ENCODE measurements at places on chromosomes 5 and 9.

DNA sequence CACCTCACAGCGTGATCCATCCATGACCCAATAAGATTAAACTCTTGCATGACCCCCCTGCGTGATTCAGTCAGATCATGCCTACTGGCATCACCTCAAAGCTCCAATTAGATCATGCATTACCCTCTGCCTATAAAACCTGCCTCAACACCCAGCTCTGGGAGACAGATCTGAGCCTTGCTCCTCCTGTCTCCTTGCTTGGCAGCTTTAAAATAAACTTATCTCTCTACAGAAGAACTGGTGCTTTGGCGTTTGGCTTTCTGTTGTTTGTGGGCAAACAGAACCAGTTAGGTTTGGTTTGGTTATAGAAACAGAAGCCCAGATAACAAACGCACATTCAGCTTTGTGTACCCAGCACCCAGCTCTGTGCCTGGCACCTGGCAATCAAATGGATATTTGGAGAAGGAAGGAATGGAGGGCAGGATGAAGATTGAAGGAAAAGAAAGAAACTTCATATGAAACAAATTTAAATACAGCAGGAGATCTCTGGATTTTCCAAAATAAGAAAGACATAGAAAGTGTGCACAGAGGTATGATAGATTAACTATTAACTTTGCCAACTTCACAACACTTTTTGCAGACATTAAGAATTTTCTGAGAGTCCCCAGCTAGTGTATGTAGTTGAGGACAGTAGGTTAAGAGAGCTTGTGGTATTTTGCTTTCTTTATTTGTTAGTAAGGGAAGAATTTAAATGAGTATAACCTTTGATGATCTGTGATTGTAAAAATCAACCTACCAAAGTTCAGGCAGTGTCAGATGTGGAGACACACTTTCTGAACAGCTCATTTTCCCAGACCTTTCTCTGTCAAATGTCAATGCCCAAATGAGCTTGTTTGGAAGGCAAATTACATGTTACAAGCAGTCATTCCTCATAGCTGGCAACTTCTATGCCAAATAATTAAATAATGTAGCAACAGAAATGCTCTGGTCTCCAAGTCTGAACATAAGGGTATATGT, 102.1 kb upstream of the ASTN2 start:
- no peak for DNase-seq

DNA sequence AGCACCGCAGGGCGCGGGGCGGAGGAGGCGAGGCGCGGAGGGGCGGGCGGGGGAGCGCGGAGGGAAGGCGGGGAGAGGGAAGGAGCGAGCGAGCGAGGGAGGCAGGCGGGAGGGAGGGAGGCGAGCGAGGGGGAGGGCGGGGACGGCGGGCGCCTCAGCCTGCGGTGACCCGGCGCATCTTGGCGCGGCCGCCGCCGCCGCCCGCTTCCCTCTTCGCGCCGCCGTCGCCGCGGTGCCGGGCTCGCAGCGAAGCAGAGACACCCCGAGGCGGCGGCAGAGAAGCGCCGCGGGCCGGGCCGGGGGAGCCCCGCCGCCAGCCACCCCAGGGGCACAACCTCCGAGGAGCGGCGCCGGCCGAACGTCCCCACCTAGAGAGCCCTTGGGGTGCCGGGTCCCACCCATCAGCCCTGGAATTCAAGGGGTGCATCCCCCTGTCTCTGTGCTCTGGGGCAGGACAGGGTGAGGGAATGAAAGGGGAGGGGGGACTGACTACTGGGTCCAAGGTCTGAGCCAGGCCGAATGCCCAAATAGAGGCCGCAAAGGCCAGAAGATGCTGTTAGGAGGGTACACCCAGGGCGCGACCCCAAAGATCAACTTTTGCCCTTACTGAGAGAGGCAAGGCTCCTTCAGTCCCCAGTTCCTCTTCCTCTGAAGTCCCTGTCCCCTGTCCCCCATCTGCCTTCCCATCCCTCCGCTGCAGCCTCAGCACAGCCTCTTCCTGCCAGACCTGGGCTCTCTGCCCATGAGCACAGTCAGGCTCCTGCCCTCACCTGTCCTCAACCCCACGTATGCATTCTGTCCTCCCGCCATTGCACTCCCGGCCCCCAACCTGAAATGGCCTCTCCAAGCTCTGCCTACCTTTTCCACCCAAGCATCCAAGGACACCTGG, at the start of gene ADAMTS2:
TSS of gene ADAMTS2 (minus strand) at position 29 of the 889 bp plus-strand sequence. CDS start 133 bp downstream, outside the sequence.
- DNase-seq: no peak

GRCh38 chr5:174721530-174722432, 2.6 kb upstream of the MSX2 start:
- no peak for DNase-seq

GRCh38 chr5:148988328-148988727, 74.5 kb downstream of the SH3TC2 start:
- DNase-seq: no peak

GRCh38 chr9:137715321-137715720, 96.5 kb downstream of the EHMT1 start:
- no peak for DNase-seq

DNA sequence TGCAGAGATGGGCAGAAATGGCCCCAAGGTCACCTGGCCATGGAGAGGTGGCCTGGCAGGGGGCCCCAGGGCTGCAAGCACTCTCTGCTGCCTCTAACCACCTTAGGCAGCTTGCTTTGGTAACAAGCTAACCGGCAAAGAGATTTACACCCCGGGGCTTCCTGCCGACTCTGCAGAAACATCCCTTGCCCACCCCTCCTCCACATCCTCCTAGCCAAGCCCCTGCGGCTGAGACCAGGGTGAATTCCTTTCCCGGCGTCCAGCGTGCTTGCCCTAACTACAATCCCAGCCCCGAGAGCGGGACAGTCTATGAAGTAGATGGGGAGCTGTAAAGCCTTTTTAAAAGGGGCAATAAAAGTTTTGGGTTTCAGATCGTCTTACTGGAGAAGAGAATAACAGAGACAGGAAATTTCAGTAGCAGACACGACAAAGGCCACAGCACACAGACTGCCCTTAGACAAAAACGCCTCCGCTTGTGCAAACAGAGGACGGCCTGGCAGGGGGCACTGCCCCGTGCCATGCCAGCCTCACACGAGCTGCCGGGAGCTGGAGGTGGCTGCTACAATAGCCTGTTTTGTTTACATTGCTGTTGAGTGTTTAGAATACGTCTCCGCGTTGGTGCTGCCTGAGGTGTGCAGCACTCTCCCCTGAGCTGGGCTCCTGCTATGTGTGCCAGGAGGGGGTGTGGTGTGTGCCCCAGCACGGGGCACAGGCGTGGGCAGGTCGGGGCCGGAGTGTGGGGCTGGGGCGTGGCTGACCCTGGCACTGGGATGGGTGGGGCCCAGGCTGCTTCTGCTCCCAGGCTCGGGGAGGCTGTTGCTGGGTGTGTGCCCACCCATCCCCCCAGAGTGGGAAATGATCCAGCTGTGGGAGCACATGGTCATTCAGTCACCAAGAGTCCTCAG, 15.3 kb downstream of the MYMK start:
- no peak for DNase-seq

DNA sequence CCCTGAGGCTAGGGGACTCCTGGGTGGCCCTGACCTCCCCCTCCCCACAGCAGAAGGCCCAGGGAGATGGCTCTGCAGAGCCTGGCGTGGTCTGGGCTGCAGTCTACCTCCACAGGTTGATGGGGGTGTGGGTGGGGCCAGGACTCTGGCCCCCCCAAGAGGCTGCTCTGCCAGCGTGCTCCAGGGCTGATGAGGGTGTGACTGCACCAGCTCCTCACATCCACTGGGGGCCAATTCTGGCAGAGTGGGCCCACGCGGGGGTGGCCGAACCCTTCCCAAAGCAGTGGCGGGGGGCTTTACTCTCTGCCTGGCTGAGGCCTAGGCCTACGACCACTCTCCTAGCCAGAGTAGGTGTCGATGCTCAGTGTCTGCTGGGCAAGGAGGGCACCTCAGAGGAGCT, 28.0 kb upstream of the UBAC1 start:
- no peak for DNase-seq

DNA sequence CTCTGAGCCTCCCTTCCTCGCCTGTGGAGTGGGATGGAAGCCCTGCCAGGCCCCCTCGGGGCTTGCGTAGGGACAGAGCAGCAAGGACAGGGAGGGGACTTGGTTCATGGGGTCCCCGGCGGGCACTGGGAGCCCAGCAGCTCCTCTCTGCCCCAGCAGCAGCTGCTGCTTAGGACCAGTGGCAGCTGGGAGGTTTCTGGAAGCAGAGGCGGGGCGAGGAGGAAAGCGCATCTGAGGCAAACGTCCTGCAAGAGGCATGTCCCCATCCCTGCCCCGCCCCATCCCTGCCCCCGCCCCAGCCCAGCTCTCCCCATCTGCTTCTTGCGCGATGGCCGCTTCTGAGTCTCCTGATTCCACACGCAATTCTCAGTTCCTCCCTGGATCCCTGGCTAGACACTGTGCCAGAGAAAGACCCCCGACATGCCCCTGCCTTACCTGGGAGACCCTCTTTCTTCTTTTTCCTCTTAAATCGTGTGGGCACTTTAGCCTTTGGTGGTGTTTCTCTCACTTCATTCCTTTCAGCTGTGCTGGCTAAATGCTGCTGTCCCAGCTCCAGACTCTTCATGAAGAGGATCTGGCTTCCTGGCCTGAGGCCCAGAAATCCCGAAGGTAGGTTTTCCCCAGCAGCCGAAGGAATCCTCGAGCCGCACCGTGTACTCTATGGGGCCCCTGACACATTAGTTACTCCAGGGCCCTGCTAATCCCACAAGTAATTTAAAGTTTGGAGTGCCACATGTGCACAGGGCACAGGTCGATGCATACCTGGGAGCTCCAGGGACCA, 4.4 kb upstream of the OR2S2 start:
- DNase-seq: no peak

- no peak for DNase-seq
These were observed 45.4 kb downstream of the ENTREP1 start for GRCh38 chr9:69370430-69370829.

DNA sequence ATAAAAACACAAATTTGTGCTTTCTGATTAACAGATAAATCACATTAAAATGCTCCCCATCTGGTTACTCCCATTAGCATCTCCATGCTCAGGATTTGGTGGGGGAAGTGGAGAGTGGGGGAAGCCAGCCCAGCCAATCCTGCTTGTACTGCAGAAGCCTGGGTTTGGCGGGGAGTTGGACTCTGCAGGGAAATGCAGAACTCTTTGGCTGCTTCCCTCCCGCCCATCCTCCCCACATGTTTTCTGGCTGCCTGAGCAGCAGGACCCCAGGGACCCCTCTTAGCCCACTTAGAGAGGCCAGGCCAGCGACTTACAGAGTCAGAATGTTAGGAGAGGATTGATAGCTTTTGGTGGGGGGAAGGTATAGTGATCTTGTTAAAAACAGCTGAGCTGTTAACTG, 59.5 kb upstream of the FOXI1 start:
- DNase-seq: no peak

- DNase-seq: no peak
These were observed 402.0 kb downstream of the MLLT3 start for GRCh38 chr9:20220286-20220685.

DNA sequence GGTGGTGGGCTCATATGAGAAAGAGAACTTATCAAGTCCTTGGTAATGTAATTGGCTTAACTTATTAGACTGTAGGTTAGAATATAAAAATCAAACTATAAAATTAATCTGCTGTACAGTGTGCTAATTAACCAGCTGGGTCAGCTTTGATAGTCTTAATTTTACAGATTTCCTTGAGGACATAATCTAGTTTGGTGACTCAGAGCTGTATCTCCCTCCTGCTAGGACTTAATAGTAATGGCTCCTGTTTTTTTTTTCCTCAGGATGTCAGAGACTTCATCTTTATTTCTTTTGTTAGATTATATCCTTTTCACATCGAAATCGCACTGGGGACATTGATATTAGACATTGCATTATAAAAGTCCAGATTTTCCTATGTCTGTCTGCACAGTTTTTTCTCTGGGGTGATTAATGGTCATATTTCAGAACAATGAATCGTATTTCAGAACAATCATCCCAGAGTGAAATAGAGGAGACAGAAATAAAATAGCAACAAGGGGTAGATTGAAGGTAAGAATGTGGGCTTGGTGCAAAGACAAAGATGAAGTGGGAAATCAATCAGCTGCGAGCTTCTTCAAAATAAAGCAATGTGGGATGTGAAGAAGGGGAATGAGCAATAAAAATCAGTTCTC, 346.4 kb upstream of the RIOK2 start:
- no peak for DNase-seq

GRCh38 chr9:128631636-128632035, 25.0 kb downstream of the DYNC2I2 start:
- no peak for DNase-seq

DNA sequence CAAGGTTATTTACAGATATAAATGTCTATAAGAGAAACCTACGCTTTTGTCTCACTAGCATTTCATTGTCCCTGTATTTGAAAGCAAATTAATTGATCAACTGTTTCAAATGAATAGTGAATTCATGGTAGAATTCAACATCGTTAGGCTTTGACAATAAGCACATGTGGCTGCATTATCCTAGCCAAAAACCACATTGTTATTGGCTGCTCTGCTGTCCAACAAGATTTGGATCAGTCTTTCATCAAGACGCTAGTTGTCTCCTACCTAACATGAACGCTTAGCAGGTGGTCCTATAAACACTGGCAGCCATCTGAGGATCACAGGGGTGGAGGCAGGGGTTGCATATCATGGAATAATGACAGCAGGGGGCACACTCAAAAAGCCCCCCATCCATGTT, 455.0 kb downstream of the CTNND2 start:
- no peak for DNase-seq

DNA sequence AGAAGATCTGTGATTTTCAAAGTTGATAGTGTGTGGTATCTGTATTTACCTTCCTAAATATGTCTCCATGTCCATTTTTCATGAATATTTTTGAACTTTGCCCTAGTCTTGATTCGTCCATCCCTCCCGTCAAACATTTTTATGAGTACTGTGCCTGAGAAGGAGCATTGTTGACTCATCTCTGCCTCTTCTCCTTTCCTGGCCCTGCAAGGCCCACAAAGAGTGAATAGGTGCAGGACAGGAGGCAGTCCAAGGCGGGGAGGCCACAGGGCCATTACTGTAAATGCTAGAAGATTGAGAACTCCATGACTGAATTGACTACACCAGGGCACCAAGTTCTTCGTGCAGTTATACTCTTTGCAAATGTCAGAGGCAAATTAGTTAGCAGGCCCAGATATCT, 200.9 kb downstream of the ZSWIM6 start:
- no peak for DNase-seq

DNA sequence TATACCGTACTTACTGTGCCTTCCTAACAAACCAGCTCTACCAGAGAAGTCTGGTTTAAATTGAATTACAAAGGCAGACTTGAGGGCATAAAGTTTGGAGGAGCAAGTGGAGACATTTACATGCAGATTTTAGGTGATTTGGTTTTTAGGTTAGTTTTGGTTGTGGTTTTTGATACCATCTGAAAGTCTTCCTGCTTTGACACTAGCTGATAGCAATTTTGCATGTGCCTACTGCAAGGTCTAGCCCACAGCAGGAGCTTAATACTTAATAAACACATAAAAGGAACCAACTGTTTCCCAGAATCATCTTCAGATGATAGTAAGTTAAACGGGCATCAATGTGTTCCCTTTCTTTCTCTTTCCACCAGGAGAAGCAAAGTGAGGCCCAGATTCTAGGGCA, 3.4 kb upstream of the ESM1 start:
- no peak for DNase-seq

GRCh38 chr9:107711542-107711941, 222.0 kb upstream of the KLF4 start:
- no peak for DNase-seq

- no peak for DNase-seq
These were observed 146.4 kb upstream of the MAP3K1 start for GRCh38 chr5:56668996-56669395.

- DNase-seq: no peak
These were observed 83.7 kb downstream of the HRH2 start for GRCh38 chr5:175741556-175741955.

Measured in stimulated activated CD4-positive, alpha-beta T cell treated with anti-CD3 and anti-CD28 coated beads, Interleukin-15, amount 100 ng/mL, for 48 hours (primary cell).